ENCODE measurements at places on chromosomes 16 and 17.
A peak's percentile ranks its signal among the peaks of the same experiment; 100 is the strongest.

DNA sequence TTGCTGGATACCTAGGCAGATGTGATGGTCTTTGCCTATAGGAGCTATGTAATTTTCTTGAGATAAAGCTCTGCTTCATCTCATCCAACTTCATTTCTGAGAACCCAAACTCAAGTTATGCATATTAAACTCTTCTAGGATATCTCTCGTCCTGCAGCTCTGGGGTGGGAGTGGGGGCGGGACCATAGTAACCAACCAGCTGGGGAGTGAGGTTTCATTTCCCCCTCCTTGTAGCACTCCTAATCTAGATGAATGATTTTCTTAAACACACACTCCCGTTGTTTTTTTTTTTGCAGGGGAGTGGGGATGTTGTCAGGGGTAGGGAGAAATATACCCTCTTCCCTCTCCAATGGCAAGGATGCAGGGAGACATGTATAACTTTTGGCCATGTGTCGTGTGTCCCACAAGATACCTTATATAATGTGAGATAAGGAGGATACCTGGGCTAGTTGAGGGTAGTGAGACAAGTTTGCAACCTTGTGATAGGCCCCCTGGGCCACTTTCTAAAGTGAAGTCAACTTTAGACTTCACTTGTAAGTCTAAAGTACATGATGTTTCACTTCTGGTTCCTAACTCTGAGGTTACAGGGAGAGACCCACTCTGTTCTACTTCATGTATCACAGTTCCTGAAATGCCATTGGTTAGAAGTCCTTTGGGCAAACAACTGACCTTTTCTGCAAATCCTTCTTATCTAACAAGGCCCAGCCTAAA is 10.5 kb upstream of the HEATR6 start:
- no peak for DNase-seq

GRCh38 chr17:65231662-65232335 is 94.6 kb downstream of the RGS9 start:
- DNase-seq: peak; percentile 88

DNA sequence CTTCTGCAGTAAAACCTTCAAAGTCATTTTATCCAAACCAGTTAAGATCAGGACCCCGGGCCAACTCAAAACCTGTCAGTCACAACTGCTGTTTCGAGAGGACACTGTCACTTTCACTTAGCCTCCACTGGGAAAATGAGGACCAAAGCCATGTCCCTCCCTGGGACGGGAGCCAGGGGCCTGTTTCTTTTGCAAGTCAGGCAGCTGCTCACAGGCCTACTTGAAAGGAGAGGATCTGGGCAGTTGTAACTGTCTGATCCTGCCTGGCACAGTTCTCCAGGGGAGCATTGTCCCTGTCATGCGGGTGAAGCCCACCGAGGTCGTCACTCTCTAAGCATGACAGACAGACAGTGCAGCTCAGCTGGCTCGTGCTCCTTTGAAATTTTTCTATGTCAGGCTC is 276.2 kb downstream of the NPIPA8 start:
- no peak for DNase-seq

GRCh38 chr16:86107215-86107825 is 208.4 kb downstream of the IRF8 start:
- no peak for DNase-seq
